ENCODE measurements at places on chromosomes 1 and 21.

GRCh38 chr1:58900396-58900795 is 116.5 kb upstream of the JUN start:
- no peak for DNase-seq

DNA sequence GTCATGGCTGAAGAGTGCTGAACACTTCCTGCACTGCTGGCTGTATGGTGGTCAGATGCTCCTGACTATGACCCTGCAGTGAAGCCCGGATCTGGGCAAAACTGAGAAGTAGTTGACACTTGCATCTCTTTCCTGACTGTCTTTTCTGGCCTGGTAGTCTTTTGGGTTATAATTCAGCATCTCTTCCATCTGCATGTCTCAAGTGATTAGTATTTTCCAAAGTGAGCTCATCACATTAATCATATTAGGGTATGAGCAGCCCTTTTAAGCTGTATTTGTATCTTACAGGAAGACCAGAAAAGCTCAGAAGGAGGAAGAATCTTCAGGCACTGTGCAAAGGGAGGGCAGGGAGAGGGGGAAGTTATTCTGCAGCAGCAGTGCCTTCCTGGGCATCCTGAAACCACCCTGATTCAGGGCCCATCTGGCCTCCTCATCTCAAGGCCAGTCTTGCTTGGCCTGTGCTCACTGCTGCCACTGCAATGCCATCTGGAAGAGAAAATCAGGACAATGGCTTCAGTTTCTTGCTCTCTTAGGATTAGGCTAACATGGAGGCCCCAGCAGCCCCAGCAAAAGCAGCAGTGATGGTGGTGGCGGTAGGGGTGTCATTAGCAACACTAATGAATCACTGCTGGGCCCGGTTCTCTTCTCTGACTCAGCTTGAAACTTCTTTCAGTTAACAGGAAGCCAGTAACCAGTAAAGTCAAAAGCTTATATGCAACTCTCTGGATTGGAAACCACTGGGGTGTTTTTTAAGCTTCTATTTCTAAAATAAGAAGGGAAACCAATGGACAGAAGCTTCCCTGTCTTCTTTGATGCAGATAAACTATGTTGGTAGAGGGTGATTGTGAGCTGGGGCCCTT is 63.3 kb upstream of the WDR26 start:
- no peak for DNase-seq

DNA sequence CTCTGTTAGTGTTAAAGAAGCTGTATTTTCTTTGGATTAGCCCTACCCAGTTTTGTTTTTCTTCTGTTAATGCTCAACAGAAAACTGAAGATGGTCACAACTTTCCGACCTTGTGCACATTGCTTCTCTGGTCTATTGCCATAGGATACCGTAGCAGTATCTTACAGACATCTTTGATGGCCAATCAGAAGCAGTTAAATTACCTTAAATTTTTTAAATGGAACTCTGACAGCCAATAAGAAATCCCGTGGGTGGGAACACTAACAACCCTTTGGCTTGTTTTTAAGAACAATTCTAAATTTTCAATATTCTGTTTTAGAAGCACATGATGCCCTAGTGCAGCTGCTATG is 17.2 kb downstream of the NFYC start:
- peak; percentile 79 for DNase-seq

DNA sequence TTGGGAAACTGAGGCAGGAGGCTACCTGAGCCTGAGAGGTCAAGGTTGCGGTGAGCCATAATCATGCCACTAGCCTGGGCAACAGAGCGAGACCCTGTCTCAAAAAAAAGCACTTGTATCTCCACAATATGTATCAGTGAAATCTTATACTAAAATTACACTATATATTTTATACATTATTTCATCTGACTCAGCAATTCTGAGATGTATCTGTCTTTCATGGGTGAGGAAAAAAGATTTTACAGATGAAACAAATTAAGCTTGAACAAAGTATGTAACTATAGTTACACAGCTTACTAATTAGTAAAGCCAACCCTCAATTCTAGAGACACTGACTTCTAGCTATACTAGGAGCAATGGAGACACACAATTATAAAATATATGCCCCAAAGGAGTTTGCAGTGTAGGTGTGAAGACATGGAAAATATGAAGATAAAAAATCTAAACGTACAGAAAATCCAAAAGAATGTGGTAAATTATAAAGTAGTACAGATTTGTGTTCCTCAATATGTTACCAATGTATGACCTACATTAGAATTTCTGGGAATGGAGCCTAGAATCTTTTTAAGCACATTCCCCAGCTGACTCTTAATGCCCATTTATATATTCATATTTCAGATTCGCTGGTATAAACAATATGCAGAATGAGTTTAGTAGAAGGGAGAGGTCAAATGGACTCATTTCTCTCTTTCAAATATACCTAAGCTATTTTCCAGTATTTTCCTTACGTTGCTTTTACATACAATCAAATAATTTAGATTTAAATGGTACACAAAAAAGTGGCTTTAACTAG is 14.6 kb downstream of the GTF2B start:
- no peak for DNase-seq

DNA sequence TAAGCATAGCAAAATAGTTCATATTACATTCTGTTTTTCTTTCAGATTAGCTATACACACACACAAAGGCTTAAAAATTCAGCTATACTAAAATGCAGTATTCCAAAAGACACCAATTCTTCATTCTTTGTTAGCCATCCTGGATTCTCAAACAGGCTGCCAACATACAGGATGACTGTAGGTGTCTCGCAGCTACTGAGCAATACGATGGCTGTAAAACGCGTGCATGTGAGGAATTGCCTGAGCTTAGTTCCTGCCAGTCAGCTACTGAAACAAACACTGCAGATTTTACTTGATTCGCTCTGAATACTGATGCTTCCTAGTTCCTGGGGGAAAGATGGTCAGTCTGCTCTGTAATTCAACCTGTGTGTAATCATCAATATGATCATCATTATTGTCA is 24.7 kb upstream of the HMGN1 start:
- no peak for DNase-seq

- no peak for DNase-seq
Observed at GRCh38 chr1:209844695-209845407, 17.1 kb downstream of the UTP25 start.

GRCh38 chr1:85091671-85092280 is 43.5 kb upstream of the MCOLN3 start:
- no peak for DNase-seq

DNA sequence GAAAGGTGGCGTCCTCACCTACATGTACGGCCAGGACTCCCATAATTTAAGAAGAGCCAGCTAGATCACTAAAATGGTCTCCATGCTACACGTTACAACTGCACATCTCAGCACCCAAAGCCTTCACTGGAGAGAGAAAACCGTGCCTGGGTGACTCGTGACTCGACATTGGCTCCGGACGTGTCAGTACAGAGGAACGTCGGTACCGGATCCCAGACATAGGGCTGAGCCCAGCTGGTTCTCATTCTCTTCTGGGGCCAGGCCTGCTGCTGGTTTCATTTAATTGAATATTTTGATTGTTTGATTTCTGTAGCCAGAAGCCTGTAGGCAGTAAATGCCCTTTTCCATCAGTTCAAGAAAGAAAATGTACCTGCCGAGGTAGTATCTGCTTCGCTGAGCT is 93.1 kb downstream of the HHIPL2 start:
- no peak for DNase-seq

DNA sequence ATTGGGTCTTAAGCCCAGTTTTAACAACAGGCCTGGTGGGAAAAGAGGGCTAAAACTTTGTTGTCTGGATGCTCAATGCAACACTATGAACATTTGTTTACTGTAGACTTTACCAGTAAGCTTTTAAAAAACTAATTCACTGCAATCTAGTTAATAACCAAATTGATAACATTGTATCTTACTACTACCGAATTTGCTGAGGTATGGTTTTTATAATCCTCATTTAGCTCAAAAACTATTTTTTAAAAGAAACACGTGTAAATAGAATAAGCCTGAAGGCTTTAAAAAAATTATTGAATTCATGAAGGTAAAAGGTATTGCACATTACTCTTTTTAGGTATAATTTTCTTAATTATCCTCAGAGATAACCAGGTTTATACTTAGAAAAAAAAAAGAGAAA is 500.6 kb downstream of the RWDD3 start:
- no peak for DNase-seq

GRCh38 chr1:205826016-205826806 is 13.2 kb upstream of the SLC41A1 start:
- DNase-seq: no peak

DNA sequence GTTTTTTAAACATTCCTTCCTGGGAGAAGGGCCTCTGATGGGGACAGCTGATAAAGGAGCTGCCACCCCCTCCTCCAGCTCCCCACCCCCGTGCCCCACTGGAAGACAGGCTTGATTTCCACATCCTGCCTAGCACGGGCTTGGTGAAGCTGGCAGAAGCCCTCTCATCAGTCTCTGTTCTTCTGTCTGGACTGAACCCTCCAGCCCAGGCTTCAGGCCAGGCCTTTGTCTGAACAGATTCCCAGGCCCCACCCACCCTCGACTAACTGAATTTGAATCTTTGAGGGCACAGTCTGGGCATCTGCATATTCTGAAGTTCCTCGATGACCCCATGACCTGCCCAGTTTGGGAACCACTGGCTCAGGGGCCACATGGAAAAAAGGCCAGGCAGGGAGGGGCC is 75.3 kb downstream of the CD58 start:
- DNase-seq: no peak

DNA sequence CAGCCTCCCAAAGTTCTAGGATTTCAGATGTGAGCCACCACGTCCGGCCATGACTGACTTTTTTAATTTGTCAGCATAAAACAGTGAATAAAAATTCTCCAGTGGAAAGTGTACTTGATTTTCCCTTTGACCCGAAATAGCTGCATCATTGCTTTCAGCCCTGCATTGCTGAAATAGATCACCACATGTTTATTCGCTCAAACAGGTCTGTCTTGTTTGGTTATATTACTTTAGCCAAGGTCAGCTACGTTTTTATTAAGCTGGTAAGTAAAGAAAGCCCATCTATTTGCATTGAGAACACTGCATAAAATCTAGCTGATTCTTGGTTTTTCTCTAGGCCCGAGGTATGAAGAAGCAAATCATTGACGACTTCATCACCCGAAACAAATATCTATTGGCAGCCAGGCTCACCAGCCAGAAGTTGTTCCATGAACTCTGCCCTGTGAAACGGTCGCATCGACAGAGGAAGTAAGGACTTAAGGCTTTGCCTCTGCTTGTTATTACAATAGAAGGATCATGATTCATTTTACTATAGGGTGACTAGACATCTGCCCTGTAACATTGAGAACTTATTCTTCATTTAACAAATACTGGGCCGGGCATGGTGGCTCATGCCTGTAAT is 25.6 kb downstream of the AGMAT start:
- DNase-seq: no peak

DNA sequence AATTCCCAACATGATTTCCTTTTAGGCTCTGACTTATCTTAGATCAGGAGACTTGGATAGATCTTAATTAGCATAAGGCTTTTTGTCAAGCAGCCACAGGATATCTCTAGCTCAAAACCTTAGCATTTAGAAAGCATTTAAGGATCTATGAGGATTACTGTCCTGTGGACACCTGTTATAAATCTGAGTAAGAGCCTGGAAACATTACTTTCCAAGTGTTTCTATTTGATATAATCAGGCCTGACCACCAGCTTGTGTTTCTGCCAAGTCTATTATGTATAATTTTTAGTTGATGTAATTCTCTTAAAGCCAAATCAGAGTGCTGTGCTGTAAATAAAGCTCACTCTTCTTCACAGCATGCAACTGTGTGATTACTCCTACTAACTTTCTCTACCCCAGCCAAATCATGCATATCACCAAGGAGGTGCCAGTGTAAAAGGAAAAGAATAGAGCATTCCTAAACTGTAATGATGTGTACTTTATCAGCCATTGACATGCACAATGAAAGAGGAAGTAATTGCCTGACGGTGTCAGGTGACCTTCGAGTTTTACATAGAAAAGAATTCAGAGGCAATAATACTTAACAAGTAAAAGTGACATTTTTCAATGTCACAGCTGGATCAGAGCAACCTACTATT is 309.9 kb upstream of the PRMT6 start:
- no peak for DNase-seq

GRCh38 chr1:207933205-207933800 is 22.4 kb upstream of the CD34 start:
- no peak for DNase-seq

GRCh38 chr1:171585715-171586114 is 36.3 kb upstream of the MYOCOS start:
- no peak for DNase-seq

DNA sequence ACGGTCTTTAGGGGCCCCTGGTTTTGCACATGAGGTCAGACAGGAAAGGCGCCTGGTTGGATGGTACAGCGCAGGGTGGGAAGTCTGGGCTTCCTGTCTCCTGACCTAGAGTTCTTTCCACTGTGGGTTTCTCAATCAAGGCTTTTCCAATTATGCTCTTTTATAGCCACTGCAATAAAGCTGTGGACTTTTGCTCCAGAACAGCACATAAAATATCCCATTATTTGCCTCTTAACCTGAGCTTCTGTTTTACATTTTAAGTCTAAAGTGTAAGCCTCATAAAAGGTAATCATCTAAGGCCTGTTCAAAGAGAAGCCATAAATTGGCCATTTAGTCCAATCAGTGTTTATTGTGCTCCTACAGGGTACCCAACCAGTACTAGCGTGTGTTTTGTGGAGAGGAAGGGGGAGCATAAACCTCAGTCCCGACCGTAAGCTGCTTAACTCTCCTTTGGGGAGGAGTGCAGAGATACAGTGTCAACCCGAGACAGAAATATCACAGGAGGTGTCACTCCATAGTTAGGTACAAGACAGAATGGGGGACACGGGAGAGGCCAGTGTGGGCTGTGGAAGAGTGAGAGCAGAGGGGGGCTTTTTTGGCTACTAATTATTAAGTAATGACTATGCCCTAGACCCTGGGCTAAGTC is 270.0 kb downstream of the TRABD2B start:
- no peak for DNase-seq

DNA sequence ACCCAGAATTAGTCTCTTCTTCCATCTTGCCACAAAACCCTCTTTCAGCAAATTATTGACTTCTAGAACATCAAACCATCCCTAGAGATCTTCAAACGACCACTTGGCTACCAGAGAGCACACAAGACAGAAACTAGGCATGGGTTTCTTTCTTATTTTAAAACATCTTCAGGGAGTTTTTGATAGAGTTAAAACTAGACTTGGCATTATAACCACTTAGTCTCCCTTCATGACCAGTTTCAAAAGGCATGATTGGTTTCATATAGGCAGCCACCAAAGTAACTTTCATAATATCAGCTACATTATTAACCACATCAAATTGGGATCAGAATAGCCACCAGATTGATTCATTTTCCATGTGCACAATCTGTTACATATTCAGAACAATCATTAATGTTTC is 368.4 kb upstream of the GREM2 start:
- DNase-seq: no peak

GRCh38 chr1:62401034-62401760 is 35.7 kb upstream of the USP1 start:
- no peak for DNase-seq

Measured in HCT116 (cell line).